Caco-2 (cell line): ENCODE measurements at places on chromosomes 1 and 21.

GRCh38 chr1:114075105-114075504 is 78.6 kb downstream of the SYT6 start:
- no peak for DNase-seq

GRCh38 chr1:87318056-87318650 is 10.5 kb upstream of the LMO4 start:
- DNase-seq = no peak

GRCh38 chr21:38439957-38440356 is 58.3 kb downstream of the ERG start:
- no peak for DNase-seq

DNA sequence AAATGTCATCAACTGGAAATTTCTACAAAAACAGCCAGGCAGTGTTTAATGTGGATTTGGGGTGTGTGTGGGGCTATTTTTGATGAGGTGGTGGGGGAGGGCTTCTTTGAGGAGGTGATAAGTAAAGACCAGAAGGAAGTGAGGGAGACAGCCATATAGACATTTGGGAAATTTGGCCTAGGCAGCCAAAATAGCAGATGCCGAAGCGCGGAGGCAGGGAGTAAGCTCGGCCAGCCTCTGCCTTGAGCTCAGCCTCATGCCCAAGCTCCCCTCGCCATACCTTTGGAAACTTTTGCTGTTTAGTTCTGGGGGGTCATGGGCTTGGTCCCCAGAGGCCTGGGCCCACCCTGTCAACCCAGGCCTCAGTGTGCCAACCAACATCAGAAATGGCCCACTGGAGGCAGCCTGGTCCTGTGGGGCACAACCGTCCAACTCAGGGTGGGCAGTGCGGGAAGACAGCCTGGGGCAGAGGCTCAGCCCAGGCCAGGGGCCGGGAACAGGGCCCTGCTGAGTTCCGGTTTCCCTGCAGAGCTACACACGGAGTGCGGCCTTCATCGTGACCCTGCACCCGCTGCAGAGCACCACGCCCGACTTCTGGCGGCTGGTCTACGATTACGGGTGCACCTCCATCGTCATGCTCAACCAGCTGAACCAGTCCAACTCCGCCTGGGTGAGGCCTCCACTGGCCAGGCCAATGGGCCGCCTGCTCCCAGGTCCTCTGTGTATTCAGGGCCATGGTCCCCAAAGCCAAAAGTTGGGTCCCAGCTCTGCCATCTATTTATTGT is 84.0 kb downstream of the PTPRU start:
- no peak for DNase-seq

DNA sequence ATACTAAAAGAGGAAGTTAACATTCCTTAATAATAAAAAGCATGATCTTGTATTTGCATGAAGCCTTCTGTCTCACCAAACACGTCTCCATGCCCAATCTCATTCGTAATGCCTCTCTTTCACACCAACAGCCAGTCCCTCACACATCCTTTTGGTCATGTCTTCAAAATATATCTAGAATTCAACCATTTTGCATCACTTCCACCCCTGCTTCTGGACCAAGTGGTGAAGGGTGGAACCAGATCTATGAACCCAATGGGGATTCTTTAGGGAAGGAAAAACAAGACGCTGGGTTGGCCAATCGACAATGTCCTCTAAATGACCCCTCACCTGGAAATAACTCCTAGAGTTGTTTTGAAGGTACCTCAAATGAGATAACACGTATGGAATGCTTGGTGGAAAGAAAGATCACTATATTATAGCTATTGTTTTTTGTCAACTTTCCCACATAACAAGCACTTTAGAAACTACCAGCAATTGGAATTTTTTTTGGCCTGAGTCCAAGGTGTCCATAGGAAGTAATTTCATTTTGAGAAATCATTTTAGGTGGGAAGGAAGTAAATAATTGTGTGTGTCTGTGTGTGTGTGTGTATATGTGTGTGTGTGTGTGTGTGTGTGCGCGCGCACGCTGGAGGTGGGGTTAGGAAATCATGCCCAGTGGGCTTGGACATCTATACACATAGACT is at the start of gene KCNA10:
Gene KCNA10, minus strand, starts transcription at position 51 of the 686 bp plus-strand sequence. CDS start 388 bp downstream, outside the sequence.
- no peak for DNase-seq

DNA sequence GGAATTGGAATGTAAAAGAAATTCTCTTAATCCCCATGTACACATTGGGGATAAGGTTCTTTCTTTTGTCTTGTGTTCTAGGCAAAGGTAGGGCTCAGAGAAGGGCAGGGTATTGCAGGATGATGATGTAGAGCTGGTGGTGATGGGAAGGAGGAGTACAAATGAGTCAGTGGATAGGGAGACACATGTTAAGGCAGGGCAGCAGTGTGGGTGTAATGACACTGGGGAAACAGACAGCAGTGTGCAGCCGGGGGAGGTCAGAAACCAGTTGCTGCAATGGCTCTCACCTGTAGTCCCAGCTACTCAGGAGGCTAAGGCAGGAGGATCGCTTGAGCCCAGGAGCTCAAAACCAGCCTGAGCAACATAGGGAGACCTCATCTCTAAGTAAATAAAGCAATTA is 5.1 kb downstream of the NLRP3 start:
- no peak for DNase-seq

DNA sequence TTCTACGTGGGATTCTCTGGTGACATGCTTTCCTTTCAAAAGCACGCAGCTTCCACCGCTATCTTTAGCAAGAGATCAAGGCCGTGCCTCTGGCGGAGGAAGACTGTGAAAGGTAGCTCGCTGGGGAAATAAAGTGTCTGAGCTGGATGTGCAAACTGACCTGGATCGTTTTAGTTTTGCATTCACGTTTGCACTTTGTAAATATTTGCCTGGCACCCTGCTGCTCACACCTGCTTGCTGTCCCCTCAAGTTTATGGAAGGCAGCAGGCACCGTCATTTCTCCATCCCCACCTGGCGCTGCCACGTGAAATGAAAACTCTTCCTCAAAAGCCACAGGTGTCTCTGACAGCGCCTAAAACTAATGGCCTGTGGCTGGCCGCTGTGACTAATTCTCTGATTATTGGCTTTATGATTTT is 44.0 kb upstream of the TARDBP start:
- DNase-seq = no peak

- peak; percentile 87 for DNase-seq
These were observed 180.9 kb downstream of the PRDM16 start for GRCh38 chr1:3249631-3250501.

- no peak for DNase-seq
These were observed 284.3 kb downstream of the RWDD3 start for GRCh38 chr1:95518310-95518709.

GRCh38 chr1:5720936-5721335 is 271.3 kb downstream of the NPHP4 start:
- DNase-seq = no peak

DNA sequence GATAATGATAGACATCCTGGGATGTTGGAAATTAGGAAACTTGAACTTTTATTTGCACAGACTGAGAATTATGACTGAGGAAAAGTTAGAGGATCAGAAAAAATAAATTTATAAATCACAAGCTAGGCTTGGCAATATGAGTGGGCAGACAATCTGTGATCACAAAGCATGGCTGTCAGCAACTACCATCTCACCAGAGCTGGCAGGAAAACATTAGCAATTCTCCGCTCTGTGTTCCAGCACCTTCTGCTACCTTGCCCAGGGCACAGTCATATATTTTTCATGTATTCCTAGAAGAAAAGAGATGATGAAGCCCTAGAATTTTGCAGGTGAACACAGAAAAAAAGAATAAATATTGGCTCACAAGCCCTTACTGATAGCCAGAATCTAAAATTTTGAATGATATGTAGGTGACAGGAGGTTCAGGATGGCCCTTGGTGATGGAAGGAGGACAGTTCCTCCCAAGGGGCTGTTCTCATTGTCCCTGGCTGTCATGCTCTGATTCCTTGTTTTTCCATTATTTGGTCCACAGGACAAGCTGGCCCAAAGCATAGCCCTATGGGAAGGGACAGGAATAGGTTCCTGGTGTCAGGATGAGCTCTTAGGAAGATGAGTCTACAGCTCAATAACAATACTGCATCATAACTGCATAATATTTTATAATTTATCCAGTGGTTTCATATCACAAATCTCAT is 12.2 kb upstream of the STXBP3 start:
- DNase-seq = no peak

DNA sequence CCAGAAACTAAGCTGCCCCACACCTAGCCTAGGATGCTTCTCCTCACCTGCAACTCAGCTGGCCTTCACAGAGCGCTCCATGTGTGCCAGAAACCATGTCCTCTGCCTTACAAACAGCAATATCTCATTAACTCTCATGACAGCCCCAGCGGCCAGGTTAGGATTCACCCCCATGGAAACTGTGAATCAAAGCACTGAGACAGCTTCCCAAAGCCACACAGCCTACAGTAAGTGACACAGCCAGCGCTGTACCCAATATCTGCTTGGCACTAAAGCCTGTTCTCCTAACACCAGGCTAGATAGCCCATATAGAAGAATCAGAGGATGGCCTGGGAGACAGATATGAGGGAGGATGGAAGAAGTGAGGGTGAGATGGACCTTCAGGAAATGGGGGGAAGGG is 13.5 kb downstream of the KCNN3 start:
- no peak for DNase-seq

GRCh38 chr1:232316864-232317263 is 313.1 kb downstream of the SIPA1L2 start:
- no peak for DNase-seq
